ENCODE measurements at places on chromosomes 13 and 19.

GRCh38 chr19:29559743-29560142 is 33.9 kb downstream of the VSTM2B start:
- DNase-seq = no peak

GRCh38 chr19:41456342-41456918 is 13.5 kb downstream of the ERICH4 start:
- no peak for DNase-seq

DNA sequence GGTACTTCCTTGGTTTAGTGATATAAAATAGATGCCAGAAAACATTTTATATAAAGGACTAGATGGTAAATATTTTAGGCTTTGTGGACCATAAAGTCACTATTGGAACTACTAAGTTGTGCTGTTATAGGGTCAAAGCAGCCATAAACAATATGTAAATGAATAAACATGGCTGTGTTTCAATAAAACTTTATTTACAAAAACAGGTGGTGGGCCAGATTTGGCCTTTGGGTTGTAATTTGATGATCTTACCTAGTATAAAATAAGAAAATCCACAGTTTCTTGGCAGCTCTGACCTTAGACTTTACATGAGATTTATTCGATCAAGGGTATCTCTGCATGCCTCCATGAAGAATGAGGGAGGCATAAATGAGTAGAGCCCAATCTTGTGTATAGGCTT is 232.0 kb upstream of the PCDH9 start:
- no peak for DNase-seq

DNA sequence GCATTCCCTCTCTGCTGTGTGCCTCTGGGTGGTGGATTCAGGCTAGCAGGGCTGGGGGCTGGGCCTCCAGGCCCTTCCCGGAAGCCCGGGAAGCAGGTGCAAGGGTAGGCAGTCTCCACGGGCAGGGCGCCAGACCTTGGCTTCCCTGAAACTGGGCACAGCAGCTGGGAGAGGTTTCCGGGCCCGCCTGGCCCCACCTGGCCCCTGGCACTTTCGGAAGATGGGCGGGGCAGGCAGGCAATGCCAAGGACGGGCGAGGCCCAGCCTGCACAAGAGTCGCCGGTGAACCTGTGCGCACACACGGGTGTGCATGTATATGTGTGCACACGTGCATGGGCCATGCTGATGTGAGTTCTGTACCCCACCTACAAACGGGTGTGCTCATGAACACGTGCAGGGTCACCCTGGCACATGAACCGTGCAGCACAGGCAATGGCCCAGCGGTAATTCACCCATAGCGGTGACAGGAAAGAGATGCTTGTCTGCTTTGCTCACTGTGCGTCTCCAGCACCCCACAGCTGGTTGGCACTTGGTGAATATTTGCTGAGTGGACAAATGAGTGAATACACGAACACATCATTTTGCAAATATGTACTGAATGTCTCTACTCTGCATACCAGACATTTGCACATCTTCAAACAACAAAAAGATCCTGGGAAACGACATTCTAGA is 15.3 kb downstream of the GADD45B start:
- no peak for DNase-seq

DNA sequence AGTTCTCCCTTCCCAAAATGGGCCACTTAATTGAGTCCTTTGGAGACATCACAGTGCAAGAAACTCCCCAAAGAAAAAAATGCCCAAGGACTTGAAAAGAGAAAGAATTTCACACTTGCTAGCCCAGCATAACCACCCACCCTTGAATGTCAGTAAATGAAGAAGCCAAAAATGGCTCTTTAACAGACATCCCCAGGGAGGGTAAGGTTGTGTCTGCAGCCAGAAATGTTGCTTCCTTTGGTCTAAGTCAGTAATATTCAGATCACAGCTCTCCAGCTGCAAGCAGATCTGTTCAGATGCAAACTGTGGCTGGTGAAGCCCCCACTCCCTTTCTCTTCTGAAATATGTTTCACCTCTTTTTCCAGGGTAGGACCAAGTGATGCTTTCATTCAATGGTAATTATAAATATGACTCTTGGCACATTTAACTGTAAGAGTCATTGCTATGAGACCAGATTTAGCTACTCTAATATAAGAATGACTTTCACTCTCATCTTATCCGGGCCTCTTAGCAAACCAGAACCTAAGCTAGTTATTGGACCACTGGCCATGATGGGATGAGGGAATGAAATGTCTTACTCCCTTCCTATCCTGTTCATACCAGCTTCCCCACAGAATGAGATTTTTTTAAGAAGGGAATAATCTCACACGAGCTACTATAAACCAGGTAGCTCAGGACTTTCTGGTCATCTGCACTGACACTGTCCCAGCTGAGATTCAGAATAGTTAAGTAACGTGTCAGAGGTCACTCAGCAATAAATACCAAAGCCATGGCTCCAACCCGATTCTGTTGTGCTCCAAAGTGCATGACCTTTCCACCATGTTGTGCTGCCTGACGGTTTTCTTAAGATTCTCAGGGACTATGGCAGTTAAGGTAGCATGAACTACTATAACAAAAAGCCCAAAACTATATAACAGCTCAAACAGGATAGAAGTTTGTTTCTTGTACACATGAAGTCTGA is 234.1 kb downstream of the FOXO1 start:
- DNase-seq = no peak

GRCh38 chr13:28181413-28181812 is 43.1 kb downstream of the PAN3 start:
- no peak for DNase-seq

DNA sequence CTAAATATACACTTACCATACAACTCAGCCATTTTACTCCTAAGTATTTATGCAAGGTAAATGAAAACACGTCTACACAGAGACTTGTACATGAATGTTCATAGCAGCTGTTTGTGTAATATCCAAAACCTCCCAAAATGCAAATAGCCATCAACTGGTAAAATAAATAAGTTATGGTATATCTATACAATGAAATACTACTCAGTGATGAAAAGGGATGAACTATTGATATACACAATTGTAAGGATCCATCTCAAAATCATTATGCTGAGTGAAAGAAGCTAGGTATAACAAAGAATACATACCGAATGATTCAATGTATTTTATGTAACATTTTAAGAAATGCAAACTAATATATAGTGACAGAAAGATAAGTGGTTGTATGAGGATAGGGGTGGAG is 149.8 kb upstream of the TNFSF11 start:
- no peak for DNase-seq
